ENCODE measurements at places on chromosomes 3 and 15. TPM values are rescaled to one million over a fixed set of nuclear protein-coding genes. Genes with fewer than 3 reads are reported as not detected.

- H3K36me3 ChIP-seq = no peaks in the 10 kb centered on the region
- no peaks in the 10 kb centered on the region for H3K27me3 ChIP-seq
- no peak overlapping the region for H3K4me3 ChIP-seq
- H3K27ac ChIP-seq = no peak overlapping the region
These were observed 9.2 kb upstream of the SHC4 start for GRCh38 chr15:48972750-48973503.

DNA sequence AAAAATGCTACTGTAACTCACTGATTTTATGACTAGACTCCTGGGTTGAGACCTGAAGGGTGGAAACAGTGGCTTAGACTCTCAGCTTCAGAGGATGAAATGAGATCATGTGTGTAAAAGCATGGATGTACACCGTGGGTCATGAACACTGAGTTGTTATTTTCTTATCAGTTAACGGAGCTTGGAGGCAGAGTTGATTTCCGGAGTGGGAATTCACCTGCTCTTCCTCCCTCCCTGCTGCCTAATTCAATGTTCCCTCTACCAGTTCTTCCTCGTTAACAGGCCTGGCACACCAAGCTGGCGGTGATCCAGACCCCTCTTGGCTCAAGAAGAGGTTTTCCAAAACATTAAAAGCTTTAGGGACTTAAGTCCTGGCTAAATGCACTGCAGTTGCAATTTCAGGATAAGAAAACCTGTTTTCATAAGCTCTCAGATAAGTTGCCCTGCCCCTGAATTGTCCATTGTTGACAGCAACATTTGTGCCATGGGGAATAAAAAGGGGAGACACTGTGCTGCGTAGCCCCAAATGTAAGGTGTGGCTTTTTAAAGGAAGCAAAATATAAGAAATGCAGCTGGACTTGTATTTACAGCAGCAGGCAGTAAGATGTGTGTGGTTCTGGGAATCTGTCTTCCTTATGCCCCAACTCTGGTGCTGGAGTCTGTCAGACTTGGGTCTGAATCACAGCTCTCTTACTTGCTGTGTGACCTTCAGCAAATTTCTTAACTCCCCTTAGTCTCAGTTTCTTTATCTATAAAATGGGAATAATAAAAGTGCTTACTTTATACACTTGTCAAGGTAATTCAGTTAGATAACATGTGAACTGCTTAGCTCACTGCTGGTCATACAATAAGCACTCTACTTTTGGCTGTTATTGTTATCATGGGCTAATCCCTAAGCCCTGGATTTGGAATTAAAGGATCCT lies 9.9 kb downstream of the PDIA5 start:
- peak overlapping the region; percentile 39 for H3K27ac ChIP-seq
- DNase-seq = peak; percentile 73
- no peaks in the 10 kb centered on the region for H3K27me3 ChIP-seq
- H3K4me3 ChIP-seq = no peak overlapping the region

Gene SLC28A2
- total RNA-seq = 0.21 TPM

Gene VWA5B2
- 0.47 TPM for total RNA-seq

Gene CCR8
- total RNA-seq = not detected

Gene DUOX1
- total RNA-seq = 317 TPM

Data from lower lobe of right lung (tissue), 2 donors.